CD4-positive, alpha-beta memory T cell (primary cell): ENCODE measurements at places on chromosomes 4 and X. TPM values are rescaled to one million over a fixed set of nuclear protein-coding genes. Genes with fewer than 3 reads are reported as not detected.

Gene EREG
- not detected for total RNA-seq

DNA sequence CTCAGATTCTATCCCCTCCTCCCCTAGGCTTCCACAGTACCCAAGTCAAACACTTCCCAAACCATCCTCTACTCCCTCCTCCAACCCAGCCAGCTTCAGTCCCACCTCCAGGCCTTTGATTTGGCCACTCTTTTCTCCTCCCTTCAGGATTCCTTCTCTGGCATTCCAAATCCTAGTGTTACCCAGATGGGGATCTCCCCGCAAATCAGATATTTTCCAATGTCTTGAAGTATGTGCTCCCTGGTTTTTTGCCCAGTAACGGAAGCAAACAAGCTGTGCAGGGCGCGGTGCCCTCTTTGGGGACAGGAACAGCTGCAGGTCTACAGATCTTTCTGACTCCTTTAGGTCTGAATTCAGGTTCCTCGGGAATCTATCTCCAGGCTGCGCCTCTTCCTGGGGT, 2.2 kb upstream of the SYN1 start:
- no peak for DNase-seq

Gene PIR
- 0.53 TPM for total RNA-seq

DNA sequence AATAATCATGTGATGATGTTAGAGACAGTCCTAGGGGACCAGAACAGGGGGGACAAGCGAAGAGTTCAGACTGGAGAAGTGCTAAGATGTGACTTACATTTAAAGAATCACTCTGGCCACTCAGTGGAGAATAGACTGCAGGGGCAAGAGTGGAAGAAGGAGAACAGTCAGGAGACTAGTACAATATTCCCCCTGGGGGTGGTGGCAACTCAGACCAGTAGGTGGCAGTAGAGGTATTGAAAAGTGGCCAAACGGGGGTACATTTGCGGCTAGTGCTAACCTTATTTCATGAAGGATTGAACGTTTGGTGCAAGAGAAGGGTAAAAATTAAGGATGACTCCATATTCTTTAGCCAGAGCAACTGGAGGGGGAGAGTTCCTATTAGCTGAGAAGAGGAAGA, 2.7 kb upstream of the BMX start:
- DNase-seq = peak; percentile 47

GRCh38 chr4:120722655-120723054, 199.9 kb downstream of the PRDM5 start:
- DNase-seq = no peak

GRCh38 chr4:147360301-147360700, 120.6 kb upstream of the EDNRA start:
- no peak for DNase-seq

Gene PABPC1L2B
- total RNA-seq = not detected

Gene CCNI
- total RNA-seq = 360 TPM

DNA sequence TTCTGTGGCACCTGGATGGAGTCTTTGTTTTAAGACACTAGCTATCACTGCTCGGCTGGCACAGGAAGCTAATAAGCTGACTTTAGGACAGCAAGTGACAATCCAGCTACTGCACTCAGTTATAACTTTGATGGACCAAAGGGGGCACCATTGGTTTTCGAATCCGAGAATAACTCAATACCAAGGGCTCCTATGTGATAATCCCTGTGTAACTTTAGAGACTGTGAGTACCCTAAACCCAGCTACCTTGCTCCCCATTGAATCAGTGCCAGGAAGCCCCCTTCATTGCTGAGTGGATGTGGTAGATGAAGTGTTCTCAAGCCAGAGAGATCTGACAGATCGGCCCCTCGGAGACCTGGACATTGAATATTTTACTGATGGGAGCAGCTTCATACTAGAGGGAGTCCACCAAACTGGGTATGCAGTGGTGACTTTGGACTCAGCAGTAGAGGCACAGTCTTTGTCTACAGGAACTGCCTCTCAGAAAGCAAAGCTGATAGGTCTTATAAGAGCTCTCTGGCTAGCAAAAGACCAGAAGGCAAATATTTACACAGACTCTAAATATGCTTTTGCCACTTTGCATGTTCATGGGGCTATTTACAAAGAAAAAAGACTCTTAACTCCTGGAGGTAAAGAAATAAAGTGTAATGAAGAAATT, 35.5 kb upstream of the UGT2B7 start:
- DNase-seq = no peak
